ENCODE measurements at places on chromosomes 3 and 15. TPM values are rescaled to one million over a fixed set of nuclear protein-coding genes. Genes with fewer than 3 reads are reported as not detected.

FRG2C gene
- not detected for total RNA-seq

PARL gene
- 30.9 TPM for total RNA-seq

SLC35A5 gene
- 43.3 TPM for total RNA-seq

GOLGA8H gene
- not detected for total RNA-seq

CEP19 gene
- 2.5 TPM for total RNA-seq

CPA3 gene
- total RNA-seq = not detected

ACSBG1 gene
- not detected for total RNA-seq

SYNPR gene
- total RNA-seq = not detected

CELSR3 gene
- 0.89 TPM for total RNA-seq

RASGRF1 gene
- not detected for total RNA-seq

DYNLT2B gene
- total RNA-seq = 5.9 TPM

TRANK1 gene
- total RNA-seq = 9.4 TPM

HCN4 gene
- not detected for total RNA-seq

LRRIQ4 gene
- not detected for total RNA-seq

CHRM5 gene
- not detected for total RNA-seq

FOXB1 gene
- total RNA-seq = not detected

PLA2G4E gene
- not detected for total RNA-seq

ASB14 gene
- 0.05 TPM for total RNA-seq

XYLB gene
- total RNA-seq = 3.6 TPM

FBXW12 gene
- not detected for total RNA-seq

TP63 gene
- not detected for total RNA-seq

PCBP4 gene
- 89.4 TPM for total RNA-seq

PAQR5 gene
- 0.09 TPM for total RNA-seq

MANF gene
- total RNA-seq = 230 TPM

HTR3E gene
- total RNA-seq = not detected
